Activated T-helper 17 cell treated with anti-CD3 and anti-CD28 coated beads, Interleukin-2, amount 50 U/mL, for 72 hours (primary cell): ENCODE measurements at places on chromosomes 7 and 10. TPM values are rescaled to one million over a fixed set of nuclear protein-coding genes. Genes with fewer than 3 reads are reported as not detected.

The FOXK1 gene
- 32.3 TPM for total RNA-seq

The TEX47 gene
- not detected for total RNA-seq

The LYZL1 gene
- total RNA-seq, result not detected

- no peak for ATAC-seq
These were observed 1.8 kb downstream of the CCDC186 start for GRCh38 chr10:114172216-114172615.

GRCh38 chr10:15802375-15802949, 57.8 kb downstream of the MINDY3 start:
- peak; percentile 76 for ATAC-seq

GRCh38 chr7:1961701-1962276, 271.0 kb downstream of the MAD1L1 start:
- peak; percentile 95 for ATAC-seq

DNA sequence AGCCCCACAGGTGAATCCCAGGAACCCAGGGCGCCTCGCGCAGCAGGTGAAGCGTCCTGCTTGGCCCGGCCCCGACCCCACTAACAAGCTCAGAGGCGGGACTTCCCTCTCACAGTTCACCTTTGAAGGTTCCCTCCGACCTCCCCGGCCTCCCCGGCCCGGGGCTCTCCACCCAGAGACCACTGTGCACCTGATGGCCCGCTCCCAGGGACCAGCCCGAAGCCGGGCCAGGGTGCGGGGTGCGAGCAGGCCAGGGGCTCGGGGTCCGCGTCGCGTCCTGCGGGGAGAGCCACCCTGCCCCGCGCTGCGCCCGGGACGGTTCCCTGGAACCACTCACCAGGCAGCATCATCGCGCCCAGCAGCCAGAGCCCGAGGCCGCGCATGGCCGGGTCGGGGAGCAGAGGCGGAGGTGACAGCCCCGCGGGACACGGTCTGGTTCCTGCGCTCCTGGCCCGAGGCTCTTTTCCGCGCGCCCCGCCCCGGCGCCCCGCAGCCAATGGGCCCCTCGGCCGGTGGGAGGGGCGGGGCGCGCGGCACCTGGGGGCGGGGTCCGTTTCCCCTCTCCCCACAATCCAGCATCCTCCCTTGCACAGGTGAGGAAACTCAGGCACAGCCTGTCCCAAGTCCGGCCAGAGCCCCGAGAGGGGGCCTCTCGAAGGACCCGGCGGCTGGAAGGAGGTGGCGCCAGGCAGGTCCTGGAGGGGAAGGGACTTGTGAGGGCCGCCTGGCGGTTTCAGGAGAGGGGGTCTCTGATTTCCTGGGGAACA, at the start of gene ADAM8:
Gene ADAM8 (minus strand): TSS at position 434 of the 767 bp plus-strand sequence. CDS start 51 bp downstream, at position 383.
- ATAC-seq, result peak; percentile 61

DNA sequence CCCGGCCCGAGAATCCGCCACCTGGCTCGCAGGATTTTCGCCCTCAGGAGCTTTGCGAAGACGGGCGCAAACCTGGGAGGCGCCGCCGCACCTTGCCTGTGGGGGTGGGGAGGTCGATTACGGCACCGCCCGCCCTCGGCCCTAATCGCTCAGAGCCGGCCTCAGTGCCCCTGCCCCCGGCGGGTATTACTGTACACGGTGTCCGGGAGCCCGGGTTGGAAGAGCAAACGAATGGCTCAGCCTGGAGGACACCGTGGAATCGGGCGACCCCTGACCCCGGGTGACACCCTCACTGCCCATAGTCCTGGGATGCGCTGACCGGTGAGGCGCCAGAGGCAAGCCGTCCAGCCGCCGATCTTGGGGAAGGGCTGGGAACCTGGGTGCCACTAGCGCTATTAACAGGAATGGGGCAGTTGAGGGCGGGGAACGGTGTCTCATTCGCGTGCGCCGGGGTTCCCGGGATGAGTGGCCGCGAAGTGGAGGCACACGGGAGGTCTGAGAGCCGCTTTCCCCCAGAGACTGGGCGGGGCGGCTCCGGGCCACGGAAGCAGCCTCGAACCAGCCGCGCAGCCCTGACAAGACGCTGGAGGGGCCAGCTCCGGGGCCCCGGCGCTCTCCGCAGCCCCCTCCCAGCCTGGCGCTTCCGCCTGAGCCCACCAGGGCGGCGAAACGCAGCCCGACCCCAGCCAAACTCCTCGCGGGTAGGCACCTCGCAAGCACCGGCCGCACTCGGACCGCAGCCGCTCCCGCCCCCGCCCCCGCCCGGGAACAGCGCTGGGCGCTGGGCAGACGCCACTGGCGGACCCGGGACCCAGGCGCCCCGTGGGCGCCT, 167.5 kb downstream of the NRF1 start:
- peak; percentile 5 for ATAC-seq
